ENCODE measurements at places on chromosomes 2 and 18.

DNA sequence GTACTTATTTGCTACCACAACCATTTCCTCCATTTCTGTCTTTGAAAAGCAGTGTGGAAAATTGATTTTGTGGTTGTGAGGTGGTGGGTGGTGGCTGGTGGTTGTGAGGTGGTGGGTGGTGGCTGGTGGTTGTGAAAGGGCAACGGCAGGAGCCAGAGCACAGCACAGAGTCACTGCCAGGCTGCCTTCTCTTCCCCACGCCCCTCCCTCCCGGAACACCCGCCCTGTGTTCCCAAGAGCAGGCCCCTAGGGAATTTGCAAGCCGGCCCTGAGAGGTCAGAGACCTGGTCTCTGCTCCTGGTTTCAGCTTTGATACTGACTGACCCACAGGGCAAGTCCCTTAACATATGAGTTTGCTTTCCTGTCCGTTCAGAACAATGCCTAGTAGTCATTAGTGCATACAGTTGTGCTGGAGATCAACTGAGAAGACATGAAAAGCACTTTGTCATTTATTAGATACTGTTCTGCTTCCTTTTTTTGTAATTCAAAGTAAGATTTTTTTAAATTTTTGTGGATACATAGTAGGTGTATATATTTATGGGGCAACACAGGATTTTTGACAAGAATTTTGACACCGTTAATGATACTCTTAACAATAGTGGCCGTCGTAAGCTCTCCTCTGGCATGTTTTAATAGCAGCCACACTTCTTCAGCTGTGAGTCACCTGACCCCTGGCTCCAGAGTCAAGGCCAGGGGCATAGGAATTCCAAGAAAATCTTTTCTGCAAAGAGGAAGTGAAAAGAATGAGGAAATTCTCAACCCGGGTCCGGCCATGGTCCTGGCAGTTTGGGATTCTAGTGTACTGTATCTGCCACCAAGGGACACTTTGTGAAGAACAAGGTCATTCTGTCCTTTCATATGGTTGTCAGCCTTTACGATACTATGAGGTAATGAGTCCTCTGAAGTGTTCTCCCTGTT is 53.2 kb downstream of the ITGA6 start:
- no peak for DNase-seq

DNA sequence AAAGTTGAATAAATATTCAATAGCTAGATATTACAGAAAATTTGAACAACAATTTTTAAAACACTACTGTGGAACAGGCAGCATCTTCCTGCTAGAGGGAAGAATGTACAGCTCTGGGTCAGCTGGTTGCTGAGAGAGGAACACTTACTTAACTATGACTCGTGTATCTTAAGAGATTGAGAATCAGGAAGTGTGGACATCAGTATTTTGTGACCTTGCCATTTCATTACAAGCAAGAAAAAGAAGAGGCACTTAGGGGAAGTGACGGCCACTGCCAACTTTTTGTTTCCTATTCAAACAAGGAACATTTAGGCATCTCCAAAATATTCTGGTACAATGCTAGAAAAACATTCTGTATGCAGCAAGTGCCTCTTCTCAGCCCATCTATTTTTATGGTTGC is 45.9 kb downstream of the ITPRID2 start:
- DNase-seq = peak; percentile 20

GRCh38 chr18:50737127-50737526 is 82.7 kb downstream of the MRO start:
- no peak for DNase-seq

DNA sequence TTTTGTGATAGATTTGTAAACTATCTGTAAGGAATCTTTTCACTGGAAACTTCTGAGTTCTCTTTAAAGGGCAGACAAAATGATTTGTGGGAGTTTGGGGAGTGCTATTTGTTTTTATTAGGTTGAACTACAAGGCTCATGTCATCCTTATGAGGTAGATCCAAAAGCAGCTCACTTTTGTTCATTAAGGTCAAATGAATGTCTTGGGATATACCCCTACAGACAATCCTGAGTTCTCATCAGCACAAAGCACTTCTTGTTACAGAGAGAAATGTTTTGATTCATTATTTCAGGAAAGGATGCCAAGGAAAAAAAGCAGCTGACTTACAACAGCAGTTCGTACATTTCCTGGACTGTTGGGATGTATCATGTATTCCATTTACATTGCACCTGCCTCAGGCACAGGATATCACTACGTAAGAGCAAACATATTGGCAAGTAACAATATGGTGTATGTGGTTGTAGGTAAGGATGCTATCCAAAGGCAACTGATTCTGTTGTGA is 68.9 kb downstream of the DCC start:
- DNase-seq = no peak

DNA sequence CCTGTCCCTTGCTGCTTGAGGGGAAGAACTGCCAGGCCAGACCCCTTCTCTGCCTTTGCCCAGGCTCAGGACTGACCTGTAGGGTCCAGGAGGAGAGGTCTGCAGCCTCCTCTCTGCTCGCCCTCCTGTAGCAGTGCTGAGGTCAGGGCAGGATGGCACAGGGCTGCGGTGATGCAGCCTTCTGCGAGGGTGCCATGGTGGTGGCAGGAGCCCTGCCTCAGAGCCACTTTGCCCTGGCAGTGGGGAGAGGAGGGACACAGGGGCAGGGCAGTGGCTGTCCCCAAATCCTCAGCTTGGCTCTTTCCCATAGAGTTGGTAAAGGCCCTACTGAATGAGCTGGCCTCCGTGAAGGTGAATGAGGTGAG is 884 bp downstream of the PROM2 start:
- no peak for DNase-seq

DNA sequence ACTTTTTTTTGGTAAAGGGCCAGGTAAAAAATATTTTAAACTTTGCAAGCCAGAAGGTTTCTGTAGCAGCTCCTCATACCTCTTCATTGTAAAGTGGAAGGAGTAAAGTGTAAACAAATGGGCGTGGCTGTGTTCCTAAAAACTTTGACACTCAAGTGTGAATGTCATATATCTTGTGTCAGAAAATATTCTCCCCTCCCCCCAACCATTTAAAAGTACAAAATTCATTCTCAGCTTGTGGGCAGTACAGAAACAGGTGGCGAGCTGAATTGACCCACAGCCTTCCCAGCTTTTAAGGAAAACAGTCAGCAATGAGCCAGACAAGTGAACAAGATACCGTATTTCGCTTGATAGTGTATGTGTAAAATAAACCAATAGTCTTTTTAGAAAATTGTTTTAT is 4.0 kb downstream of the YPEL5 start:
- DNase-seq = no peak

DNA sequence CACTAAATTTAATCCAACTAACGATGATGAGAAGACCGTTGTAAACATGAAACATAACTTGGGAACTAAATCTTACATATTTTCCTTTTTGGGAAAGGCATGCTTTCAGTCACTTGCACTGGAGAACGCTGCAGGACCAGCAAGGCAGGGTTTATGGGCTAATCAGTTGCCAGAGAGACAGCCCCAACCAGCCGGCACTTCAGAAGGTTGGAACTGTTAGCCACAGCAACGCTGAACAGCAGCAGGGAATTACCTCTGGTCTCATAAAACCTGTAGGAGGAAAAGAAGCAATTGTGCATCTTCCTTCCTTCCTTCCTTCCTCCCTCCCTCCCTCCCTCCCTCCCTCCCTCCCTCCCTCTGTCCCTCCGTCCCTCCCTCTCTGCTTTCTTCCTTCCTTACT is 33.9 kb upstream of the SIX2 start:
- no peak for DNase-seq

DNA sequence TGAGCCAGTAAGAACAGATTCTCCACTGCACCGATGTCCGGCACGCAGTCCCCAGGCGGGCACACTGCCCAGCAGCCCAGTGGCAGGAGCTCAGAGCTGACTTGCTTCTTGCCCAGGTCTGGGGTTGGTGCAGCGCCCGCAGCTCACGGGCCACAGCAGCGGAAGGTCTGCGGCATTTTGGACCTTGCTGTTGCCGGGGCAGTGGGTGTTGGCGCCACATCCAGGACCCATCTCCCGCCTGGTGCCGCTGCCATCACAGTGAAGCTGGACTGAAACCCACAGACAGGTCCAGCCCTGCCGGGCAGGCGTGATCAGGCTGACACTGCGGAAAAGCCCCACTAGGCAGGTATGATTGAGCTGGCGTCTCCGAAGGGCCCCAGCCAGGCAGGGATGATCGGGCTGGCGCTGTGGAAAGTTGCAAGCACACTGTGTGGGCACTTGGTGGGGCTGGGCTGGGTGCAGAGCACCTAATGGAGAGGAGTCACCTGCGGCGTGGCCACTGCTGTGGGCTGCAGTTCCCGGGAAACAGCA is 75.5 kb downstream of the SLC66A2 start:
- DNase-seq = no peak

DNA sequence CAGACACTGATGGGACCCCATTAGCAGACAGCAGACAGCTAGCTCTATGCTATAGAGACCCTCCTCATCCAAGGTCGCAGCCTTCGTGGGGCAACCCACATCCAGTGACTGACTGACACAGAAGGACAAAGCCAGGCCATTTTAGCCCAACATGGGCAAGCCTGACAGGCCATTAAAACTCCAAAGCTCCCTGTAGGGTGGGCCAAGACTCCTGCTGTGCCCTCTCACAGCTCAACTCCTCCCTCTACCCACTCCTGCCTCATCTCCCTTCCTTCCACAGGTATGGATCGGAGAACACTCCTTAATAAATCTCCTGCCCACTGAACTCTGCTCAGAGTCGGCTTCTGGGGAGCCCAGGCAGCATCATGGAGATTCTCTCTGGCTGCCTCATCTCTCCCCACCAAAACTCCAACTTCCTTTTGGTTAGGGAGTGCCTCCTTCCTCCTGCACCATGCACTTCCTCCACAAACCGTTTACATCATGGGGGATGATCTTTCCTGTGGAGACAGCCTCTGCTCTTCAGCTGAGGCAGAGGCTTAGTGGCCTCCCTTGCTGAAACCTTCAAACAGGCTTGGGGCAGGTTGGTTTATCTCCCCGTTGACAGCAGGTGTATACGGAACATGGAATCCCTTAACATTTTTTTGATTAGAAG is 86.5 kb downstream of the ACTR3 start:
- DNase-seq = no peak

GRCh38 chr2:118669654-118670053 is 177.8 kb downstream of the EN1 start:
- DNase-seq = no peak

- no peak for DNase-seq
These were observed 30.4 kb downstream of the BMPR2 start for GRCh38 chr2:202406445-202406978.
